ENCODE measurements at places on chromosomes 11 and 22.

DNA sequence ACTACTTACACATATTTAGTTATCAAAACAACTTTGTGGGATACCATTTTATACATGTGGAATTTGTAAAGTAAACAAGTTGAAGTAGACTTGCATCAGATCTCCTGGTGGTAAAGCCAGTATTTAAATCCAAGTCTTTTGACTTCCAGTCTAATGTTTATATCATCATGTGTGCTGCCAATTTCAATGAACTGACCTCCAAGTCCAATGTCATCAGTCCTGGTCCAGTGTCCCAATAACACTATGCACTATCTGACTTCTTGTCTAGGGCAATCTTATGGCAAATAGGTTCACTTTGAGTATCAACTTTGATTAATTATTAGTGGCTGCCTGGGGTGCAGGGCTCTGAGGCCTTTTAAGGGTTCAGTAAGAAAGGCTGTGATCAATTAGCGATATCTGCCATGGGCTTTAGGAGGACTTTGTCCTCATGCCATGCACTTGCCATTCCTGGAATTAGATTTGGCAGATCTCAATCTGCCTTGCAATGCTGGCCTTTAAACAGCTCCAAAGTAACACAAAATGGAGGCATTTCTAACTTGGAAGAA, 9.6 kb upstream of the PTS start:
- no peak for DNase-seq

- DNase-seq: no peak
Observed at GRCh38 chr11:115241899-115242298, 262.3 kb downstream of the CADM1 start.

DNA sequence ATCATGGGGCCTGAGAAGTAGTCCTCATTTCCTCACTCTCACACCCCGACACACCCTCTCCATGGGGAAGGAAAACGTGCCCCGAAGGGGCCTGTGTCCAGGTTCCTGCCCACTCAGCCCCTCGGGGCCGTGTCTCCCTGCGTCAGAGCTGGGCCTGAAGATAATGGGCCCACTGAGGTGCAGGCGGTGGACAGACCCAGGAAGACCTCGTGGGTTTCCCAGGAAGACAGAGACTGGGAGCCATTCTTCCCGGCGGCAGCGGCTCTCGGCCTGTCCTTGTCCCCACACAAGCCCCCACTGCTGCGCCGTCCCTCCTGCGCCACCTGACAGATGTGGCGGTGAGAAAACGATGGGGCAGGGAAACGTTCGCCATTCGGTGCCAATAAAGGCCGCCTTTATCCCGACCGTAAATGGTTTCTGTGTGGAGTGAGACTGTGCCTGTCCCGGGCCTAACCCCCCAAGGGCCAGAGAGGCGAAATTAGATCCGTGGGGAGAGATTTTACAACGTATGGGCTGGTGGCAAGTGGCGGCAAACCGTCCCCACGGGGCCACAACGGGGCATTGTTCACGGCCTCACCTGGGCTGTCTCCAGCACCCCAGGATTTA, 89.0 kb downstream of the CDKN1C start:
- DNase-seq: no peak

DNA sequence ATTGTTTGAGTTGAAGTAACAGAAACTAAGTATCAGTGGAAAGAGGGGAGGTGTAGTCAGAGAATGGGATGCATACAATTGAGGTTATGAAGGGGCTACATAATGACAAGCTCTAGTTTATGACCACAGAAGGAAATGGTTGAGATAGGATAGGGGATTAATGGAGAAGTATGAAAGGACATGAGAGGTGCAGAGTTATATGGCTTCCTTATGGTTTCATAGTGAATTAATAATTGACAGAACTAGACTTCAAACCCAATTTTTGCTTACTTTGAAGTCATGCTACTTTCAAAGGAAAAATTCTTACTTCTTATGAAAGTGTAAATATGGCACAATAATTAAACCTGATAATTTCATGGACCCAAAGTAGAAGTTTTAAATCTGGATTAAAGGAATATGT, 340.3 kb upstream of the LRRC4C start:
- no peak for DNase-seq

DNA sequence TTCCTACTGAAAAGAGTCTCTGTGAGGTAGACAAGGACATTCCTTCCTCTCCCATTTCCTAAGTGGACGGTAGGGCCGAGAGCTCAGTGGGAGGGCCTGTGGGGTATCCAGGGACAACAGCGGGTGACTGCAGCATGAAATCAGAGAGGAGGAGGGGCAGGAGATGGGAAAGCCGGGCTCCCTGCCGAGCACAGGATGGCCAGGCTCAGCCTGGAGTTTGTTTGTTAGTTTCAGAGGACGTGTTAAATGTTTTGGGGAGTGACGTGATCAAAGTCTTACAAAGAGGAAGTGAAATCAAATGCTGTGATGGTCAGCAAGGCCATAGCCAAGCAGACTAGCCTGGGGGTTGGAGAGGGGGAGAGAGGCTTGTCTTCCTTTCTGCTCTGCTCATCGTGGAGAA, 152.7 kb downstream of the ADAMTS15 start:
- DNase-seq: no peak

GRCh38 chr11:2140411-2141400, 1.5 kb upstream of the IGF2 start:
- no peak for DNase-seq

DNA sequence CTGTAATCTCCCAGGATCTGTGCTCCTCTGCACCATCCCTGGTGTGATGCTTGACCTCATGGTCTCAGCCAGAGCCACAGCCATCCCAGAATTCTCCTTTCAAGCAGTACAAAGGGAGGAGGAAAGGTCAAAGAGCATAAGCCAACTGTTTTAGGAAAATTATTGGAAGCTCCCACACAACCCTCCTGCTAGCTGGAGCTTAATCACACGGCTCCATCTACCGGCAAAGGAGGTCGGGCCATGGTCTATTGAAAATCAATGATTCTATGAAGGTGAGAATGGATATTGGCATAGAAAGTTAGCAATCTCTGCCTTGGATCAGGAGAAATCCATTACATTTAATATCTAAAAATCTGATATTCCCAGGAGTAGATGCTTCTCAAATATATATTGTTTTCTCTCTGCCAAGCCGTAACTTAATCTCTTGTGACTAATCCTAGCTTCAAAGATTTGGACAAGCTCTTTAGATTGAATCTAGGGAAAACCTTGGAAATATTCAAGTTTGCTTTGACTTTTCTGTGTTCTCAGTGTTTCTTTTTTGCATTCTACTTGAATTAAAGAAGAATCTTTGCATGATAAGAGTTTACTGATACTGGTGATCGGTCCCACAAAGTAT, 259.6 kb downstream of the NTM start:
- no peak for DNase-seq

DNA sequence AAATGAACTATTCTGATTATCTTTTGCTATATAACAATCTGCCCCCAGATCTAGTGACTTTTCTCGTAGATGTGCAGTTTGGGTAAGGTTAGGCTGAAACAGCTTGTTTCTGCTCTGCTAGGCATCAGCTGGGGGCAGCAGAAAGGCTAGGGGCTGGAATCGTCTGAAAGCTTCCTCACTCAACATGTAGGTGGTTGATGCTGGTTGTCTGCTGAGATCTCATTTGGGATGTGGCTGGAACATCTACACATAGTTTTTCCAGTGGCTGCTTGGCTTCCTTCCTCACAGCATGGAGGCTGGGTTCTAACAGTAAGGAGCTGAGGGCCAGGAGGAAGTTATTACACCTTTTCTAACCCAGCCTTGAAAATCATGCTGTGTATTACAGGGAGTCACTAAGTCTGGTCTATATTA, 30.2 kb downstream of the USP47 start:
- DNase-seq: no peak

GRCh38 chr11:62853279-62853965, 14.0 kb upstream of the WDR74 start:
- DNase-seq: no peak

- no peak for DNase-seq
Observed at GRCh38 chr11:537622-538430, 499 bp downstream of the LRRC56 start.

DNA sequence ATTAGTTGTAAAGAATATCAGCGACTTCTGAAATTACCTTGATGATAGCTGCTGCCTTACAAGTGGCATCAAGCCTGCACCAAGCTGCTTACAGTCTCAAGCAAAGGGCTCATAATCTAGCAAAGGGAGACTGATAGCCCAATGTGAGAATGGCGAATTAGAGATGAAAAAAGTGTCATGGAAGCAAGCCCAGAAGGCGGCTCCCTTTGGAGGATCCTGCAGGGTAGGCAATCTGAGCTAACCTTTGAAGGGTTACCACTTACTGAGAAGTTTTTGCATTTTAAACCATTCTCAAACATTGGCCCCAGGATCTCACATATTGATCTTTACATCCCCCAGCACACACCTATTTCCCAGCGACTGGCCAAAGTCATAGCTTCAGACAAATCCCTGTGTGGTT, 18.5 kb downstream of the GAB2 start:
- DNase-seq: no peak

- no peak for DNase-seq
Observed at GRCh38 chr22:47620391-47620790, 857.9 kb downstream of the TBC1D22A start.

- DNase-seq: no peak
Observed at GRCh38 chr11:111992206-111992855, 32.9 kb upstream of the DLAT start.

DNA sequence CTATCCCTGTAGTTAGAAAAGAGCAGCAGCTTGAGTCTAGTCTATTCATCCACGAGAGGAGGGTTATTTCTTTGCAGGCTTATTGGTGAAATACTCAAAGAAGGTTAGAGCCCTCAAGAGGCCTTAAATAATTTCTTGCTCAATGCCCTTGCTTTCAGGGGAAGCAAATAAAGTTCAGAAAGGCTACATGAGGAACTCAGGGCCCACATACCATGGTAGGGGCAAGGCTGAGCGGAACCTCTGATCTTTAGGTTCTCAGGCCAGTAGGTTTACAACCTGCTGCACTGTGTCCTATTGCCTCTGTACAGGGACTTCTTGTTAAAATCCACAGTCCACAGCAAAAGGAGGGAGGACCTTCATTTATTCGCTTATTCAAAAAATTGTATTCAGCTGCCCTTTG, 101.7 kb downstream of the ADAMTS15 start:
- DNase-seq: no peak

DNA sequence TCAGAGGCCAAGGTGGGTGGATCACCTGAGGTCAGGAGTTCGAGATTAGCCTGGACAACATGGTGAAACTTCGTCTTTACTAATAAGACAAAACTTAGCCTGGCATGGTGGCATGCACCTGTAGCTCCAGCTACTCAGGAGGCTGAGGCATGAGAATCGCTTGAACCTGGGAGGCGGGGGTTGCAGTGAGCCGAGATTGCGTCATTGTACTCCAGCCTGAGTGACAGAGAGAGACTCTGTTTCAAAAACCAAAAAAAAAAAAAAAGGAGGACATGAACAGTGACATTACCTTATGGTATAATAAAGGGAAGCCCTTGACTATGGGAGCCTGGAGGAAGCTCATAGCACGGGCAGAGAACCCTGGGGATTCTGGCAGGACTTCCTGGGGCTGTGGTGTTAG, 16.5 kb upstream of the PLEKHB1 start:
- no peak for DNase-seq

- DNase-seq: no peak
Observed at GRCh38 chr11:59659981-59660380, 8.9 kb downstream of the PATL1 start.

GRCh38 chr11:11440144-11440543, 87.1 kb upstream of the CSNK2A3 start:
- DNase-seq: no peak

DNA sequence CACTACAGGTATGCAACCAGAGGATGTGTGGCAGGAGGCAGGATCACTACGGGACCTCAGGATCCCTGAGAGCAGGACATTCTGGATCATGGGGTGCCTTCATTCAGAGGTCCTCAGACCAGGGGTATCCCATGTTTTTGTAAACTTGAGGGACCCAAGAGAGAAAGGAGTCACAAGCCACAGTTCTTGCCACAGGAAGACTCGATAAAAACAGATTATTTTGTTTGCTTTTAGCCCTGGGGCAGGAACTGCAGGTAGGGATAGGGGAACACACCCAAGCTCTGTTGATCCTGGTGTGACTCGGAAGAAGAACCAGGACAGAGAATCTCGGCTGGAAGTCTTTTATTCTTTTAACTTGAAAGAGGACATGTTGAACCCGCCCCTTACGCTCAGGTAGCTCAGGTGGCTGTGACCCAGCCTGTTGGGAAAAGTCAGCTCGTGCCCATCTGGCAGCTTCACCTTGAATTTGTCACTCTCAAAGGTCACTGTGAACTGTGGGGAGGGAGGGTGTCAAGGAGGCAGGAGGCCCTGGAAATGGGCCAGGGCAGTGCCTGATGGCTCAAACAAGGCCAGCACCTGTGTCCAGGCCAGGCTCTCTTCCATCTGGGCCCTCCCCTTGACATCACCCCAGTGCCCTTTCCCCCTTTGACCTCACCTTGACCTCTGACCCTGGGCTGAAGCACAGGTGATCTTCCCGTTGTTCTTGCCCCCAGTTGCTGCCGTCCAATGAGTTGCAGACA, 9.8 kb downstream of the LGALS2 start:
- no peak for DNase-seq

DNA sequence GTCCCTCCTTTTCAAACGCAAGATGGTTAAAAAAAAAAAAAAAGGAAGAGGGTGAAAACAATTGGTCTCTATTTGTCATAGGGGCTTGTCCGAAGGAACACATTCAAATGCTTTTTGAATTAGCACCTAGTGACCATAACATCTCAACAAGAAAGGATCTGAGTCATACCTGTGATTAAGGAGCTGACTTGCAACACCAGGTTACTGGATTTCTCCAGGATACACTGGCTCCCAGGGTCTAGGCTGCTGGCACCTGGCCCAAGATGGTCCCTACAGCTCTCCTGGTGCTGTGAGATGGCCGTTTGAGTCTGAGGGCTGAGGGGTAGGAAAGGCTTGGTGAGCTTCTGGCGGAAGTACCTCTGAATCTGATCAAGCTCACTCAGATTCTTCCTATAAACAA, 28.4 kb upstream of the UCP3 start:
- DNase-seq: no peak

- no peak for DNase-seq
Observed at GRCh38 chr22:32729412-32729811, 72.1 kb upstream of the TIMP3 start.

GRCh38 chr11:36364551-36365325, 68.7 kb downstream of the PRR5L start:
- no peak for DNase-seq

- no peak for DNase-seq
Observed at GRCh38 chr11:96339706-96340554, 3.1 kb downstream of the MAML2 start.

GRCh38 chr11:78339483-78339882, 78.1 kb downstream of the GAB2 start:
- DNase-seq: no peak
